ENCODE measurements at places on chromosomes 7 and 10.

GRCh38 chr7:106501605-106502580 lies 159.1 kb downstream of the CCDC71L start:
- no peak for DNase-seq

- no peak for DNase-seq
Measured at GRCh38 chr7:116981939-116982338, 28.6 kb downstream of the ST7 start.

- no peak for DNase-seq
Measured at GRCh38 chr7:3106361-3106826, 62.7 kb upstream of the CARD11 start.

- DNase-seq, result no peak
Measured at GRCh38 chr10:32953277-32953927, 4.6 kb downstream of the ITGB1 start.

DNA sequence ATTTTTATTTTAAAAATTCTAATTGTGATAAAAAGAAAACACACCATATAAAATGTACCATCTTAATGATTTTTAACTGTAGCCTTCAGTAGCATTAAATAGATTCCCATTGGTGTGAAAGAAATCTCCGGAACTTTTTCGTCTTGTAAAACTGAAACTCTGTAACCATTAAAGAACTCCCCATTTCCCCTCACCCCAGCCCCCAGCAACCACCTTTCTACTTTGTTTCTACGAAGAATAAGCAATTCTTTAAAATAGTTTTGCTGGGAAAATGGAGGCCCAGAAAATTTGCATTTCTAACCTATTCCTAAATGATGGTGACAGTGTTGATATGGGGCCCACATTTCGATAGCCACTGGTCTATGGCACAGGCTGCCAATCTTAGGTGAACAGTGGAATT lies 305.4 kb upstream of the PFKP start:
- no peak for DNase-seq

DNA sequence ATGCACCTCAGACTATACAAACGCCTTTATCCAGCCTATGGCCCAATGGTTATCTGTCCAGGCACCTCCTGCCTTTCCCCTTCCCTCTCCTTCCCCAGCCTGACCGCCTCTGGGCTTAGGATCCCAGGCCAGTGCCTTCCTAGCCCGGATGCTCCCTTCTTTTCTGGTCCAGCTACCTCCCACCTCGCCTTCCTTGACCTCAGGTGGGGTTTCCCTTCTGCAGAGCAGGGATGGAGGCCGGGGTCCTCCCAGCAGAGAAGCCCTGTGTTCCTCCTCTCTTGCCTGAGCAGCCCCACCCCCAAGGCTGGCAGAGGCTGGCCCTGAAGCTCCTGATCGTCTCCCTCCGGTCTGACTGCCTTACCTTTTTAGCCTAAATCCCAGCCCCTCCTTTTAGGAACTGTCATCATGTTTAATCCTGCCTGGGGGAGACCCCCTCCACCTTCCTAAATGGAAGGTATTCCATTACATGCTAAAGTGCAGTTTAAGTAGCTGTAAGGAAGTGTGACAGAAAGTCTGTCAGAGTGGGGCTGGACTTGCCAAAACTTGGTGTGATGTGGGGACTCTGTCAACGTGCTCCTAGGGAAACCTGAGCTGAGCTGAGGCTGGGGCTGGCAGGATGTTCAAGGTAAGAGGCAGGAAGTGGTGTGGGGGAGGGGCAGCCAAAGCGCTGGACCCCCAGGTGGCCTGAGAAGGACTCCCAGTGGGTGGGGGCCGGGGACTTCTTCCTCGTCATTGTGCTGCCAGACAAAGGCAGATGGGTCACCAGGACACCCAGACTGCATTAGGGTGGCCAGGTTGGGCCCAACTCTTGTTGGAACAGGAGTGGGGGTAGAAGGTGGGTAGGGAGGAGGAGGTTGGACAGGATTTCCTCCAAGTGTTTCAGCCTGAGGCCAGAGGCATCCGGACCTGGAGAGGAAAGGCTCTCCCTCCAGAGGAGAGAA lies 39.5 kb downstream of the LBX1 start:
- no peak for DNase-seq

GRCh38 chr7:4225361-4225771 lies 456.7 kb upstream of the FOXK1 start:
- no peak for DNase-seq

DNA sequence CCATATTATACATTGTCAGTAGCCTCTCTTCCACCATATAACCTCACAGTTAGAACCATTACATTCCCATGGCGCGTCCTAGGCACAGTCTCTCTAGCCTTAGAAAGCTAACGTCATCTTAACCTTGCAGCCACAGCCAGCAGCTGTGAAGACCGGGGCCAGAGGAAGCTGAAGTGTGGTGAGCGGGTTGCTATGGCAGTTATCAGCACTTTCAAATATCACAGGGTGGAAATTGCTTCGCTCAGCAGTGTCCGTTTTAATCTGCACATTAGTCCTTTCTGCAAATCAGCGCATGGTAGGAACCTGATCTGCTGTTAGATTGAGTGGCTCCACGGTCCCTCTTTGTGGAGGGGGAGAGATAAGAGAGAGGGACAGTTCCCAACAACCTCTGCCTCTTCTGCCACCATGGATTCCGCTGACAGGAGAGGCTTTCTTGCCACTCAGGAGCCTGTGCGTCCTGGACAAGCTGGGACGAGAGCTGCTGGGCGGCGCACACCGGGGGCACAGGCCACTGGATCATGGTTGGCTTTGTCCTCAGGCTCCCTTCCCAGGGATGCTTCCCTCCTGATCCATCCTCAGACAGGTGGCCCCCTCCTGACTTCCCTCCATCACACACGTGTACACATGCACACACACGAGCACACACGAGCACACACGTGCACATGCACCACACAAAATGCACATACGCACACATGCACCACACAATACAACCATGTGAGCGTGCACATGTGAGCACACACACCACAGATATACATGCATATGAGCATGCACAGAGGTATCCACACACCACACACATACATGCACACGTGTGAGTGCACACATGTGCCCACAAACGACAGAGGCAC lies 93.8 kb downstream of the WDR37 start:
- DNase-seq, result peak; percentile 83

DNA sequence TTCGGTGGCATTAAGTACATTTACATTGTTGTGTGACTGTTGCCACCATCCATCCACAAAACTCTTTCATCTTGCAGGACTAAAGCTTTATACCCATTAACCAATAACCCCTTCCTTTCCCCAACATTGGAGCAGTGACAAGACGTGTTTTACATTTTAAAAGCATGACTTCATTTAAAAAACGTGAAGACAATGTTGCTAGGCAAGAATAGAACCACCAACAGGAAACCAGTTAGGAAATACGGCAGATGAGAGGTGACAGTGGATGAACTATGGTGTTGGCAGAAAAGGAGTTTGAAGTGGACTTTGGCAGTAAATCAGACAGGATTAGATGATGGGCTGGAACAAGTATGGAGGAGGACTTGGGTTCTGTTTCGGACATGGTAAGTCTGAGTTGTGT lies 17.0 kb downstream of the TMEM236 start:
- DNase-seq, result no peak

- no peak for DNase-seq
Measured at GRCh38 chr7:26071622-26072456, 80.2 kb upstream of the NFE2L3 start.

- DNase-seq, result no peak
Measured at GRCh38 chr10:18071591-18071990, 68.6 kb upstream of the CACNB2 start.

GRCh38 chr7:111112439-111112838 lies 21.5 kb downstream of the LRRN3 start:
- DNase-seq, result no peak

GRCh38 chr7:36749282-36749960 lies 25.1 kb upstream of the AOAH start:
- no peak for DNase-seq

DNA sequence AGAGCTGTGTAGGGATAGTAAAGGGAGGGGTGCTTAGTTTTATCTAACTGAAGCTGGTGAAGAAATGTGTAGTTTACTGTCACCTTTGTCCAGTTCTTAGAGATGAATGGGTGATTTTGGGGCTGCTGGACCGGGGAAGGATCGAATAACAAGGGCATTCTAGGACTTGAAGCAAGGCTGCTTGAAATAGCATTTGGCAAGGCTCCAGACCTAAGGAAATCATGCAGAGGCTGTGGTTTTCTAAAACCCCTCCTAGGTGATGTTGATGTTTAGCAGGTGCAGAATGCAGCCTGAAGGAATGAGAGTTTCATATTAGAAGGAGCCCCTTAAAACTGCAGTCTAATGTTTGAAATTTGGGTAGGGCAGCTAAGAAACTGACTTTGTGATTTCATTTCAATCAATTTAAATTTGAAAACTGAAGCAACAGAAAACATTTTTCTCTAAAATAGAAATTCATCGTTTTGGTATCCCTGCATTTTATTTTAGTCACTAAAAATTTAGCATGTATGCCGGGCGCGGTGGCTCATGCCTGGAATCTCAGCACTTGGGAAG lies 68.5 kb downstream of the TET1 start:
- no peak for DNase-seq

GRCh38 chr7:7018290-7018689 lies 164.1 kb upstream of the C1GALT1 start:
- DNase-seq, result no peak

- no peak for DNase-seq
Measured at GRCh38 chr7:33059635-33060034, 2.9 kb downstream of the NT5C3A start.

- peak; percentile 86 for DNase-seq
Measured at GRCh38 chr10:27838361-27838760, 92.7 kb upstream of the MKX start.

DNA sequence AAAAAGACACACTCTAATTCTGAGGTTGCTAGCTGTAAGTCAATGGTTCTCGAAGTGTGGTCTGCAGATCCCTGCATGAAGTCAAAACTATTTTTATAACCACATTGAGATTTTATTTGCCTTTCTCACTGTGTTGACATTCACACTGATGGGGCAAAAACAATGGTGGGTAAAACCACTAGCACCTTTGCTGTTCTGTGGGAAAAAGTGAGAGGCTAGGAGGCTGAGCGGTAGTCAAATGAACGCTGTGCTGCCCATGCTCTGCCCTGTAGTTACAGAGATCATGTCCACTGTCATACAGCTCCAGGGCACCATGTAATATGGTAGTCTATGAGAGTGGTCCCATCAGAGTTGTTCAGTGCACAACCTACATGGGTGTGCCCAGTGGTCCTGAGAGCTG lies 21.6 kb upstream of the PDCD4 start:
- no peak for DNase-seq

GRCh38 chr10:112024079-112024478 lies 159.5 kb downstream of the GPAM start:
- no peak for DNase-seq

- peak; percentile 36 for DNase-seq
Measured at GRCh38 chr10:29951441-29951931, 107.9 kb downstream of the JCAD start.

DNA sequence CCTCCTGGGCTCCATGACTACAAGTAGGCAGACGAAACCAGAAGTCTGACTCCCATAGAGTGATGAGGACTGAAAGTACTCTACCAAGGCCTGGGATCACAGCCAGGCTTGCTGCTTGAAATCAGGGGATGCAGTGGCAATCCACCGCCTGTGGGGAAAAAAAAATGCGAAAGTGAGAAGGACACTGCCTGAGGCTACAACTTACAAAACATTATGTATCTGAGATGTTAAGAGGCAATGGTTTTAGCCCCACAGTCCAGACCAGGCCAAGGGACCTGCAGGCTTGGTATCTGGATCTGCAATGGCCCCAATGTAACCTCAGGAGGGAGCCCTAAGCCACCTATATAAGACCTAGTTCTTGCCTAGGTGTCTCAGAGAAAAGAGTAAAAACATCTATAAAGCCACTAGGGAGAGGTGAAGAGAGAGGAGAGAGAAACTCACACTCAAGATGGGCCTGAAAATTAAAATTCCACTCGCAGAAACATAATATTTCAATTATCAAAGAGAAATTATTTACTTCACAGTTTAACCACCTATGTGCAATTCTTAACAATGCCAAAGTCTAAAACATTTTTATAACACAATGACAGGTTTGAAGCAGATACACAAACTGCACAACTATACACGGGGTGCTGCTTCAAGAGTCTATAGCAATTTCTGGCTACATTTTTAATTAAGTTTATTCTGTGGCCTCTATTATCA lies 13.9 kb downstream of the DNAJC1 start:
- peak; percentile 37 for DNase-seq

DNA sequence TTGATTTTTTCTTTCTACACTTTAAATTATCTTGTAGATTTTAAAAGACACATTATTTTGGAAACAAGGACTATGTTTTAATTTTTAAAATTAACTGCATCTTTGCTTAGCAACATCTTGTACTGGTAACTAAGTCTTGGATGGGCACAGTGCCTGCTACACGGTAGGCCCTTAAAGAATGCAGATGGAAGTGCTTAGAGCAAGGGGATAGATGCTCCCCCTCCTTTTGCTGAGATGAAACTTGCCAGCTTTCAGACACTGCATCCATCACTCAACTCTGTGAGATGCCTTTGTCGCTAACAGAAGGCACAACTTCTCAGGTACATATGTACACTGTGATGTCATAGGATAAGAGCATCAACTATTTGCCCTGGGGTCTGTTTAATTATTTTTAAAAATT lies 103.9 kb downstream of the LRRC18 start:
- peak; percentile 88 for DNase-seq

DNA sequence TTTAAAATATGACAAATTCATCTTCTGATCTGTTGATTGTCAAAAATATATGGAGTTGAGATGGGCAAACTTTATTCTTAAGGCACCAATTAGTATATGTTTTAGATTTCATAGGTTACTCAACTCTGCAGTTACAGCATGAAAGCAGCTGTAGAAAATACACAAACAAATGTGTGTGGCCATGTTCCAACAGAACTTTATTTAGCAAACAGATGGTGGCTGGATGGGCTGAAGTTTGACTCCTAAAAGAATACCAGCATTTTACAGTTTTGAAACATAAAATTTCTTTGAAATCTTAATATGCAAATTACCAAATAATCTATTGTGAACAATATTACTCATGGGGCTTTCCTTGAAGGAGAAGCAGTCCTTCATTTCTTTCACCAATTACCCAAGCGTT lies 1206.0 kb upstream of the LRRTM3 start:
- DNase-seq, result no peak

DNA sequence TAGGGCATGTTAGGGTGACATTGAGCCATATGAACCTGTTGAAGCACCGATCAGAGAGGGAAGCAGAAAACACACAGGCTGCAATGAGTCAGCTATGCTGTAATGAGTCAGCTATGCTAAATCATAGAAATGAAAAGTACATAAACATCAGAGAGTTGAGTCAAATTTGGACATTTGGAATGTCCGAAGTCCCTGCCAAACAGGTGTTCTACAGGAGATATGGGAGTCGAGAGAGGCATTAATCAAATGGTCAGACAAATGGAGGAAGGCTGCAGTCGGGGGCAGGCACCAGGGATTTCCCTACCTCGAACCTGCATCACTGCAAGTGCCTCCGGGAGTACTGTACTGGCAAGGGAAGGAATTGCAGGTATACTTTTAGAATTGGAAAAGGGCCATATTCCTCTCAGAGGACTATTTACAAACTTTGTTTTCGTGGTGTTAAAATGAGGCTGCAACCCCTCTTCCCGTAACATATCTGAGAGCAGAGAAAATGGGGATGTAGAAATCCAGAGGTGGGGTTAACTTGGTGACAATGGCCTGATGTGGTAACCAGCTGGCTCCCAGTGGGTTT lies 8.8 kb upstream of the ZC3HAV1 start:
- DNase-seq, result no peak

GRCh38 chr10:72245949-72246525 lies 27.7 kb upstream of the DDIT4 start:
- DNase-seq, result no peak

Data from brain (organoid and tissue), 16 donors.